ENCODE measurements at places on chromosomes 7 and 10.

- no peak for DNase-seq
These were observed 961.4 kb upstream of the ZNF722 start for GRCh38 chr7:63037242-63037641.

GRCh38 chr7:129468547-129468946 is 33.8 kb upstream of the SMKR1 start:
- no peak for DNase-seq

DNA sequence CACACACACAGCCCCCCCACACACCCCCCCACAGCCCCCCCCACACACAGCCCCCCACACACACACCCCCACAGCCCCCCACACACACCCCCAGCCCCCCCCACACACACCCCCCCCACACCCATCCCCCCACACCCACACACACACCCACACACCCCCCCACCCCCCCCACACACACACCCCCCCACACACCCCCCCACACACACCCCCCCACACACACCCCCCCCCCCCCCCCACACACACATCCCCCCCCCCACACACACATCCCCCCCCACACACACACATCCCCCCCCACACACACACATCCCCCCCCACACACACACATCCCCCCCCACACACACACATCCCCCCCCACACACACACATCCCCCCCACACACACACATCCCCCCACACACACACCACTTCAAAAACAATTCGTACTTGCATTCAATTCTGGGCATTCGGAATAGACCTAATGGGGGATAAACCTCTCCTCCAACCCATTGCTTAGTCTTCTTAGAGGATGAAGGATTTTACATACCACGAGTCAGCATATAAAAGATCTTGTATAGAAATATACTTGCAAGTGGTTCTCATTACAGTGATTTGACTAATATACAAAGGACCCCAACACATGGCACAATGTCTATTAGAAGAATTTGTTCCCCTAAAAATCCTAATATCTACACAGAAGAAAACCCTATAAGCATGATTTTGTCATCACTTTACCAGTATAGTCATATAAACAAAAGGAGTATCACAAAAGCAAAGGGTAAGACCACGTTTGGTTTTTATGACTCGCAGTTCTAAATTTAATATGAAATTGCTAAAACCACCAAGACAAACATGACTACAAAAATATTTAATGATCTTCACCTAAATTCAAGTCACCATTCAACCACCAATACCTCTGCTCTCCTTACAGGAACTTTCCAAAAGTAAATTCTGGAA is 80.9 kb downstream of the DIP2C start:
- no peak for DNase-seq

DNA sequence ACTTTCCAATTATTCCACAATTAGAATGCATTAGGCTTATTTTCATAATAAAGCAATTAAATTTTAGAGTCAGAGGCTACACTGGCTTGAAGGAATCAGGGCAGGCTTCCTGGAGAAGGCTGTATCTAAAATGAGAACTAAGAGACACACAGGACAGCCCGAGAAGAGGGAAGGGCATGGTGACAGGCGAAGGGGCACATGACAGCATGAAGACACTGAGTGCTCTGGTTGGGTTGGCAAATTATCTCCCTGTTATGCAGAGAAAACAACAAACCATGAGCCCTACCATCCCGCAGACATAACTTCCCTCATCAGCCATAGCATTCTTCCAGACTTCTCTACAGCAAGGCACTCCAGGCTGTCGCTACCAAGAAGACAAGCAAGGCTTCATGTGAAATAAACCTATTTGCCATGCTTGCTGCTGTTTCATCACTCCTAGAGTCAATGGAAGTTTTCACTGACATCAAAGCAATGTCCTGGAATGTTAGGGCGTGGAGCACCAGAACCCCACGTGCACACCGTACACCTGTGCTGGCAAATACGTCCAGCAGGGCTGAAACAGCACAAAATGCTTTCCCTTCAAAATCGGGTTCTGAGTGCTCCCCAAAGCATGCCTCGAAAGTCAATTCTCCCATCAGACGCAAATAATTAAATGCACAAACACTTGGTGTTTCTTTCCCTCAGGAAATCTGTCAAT is 21.3 kb downstream of the VOPP1 start:
- no peak for DNase-seq

- DNase-seq: no peak
These were observed 51.7 kb downstream of the EBF3 start for GRCh38 chr10:129912166-129912917.

GRCh38 chr7:133652547-133652946 is 399.7 kb downstream of the EXOC4 start:
- no peak for DNase-seq

DNA sequence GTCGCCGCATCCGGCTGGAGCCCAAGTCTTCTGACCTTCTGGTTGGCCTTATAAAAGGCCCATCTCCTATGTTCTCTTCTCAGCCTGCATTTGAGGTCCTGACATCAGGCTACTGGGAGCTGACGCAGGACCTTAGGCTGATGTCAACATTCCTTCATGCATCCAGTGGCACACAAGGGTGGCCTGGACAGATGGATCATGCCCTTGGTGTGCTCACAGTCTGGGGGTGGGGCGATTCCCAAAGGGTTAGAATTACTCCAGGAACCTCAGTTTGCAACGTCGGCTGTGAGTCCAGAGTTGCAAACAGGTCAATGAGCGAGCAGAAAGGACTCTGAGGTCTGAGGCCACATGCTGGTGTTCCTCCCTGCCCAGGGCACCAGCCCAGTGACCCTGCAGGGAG is 8.2 kb upstream of the CLIP2 start:
- no peak for DNase-seq

- DNase-seq: no peak
These were observed 1.7 kb upstream of the CYP2C9 start for GRCh38 chr10:94936721-94937120.

DNA sequence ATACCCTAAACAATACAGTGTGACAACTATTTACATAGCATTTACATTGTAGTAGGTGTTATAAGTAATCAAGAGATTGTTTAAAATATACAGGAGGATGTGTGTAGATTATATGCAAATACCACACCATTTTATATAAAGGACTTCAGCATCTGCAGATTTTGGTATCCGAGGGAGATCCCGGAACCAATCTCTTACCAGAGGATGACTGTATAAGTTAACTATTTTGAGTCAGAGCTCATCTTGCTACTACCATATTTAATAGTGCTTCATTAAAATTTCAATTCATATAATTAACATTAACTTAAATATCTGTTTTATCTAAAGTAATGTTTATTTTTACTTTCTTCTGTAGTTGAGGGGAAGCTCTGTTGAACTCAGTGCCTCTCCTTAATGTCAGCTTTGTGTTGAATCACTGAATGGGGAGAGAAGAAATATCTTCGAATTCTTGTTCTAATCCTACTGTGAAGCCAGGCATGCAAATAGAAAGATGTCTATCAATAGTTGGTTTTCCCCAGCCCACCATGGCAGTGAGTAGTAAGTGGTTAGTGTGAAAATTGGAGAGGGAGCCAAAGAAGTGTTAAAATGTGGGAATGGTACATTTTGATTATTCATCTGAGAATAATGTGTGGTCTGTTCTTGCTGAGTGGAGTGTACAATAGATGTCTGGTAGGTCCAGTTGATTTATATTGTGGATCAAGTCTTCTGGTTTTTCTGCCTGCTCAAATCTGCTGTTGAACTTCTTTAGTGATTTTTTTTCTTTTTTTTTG is 90.1 kb upstream of the CYP26C1 start:
- no peak for DNase-seq

DNA sequence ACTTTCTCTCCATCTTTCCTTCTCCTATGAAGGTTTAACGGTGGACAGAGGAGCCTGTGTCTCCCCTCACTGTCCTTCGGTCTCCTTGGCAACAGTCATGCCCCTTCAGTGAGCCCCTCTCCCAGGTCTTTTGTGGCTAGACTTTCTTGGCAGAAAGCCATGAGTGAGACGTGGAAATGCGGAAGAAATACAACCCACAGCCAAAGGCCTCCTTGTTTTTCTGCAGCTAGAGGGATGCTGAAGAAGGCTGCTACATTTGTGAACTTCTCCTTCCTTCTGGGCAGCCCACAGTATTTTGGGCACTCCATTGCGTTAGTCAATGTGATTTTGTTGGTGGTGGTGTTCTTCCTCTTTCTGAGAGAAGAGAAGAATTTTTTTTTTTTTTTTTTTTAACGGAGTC is 333.7 kb upstream of the PODXL start:
- DNase-seq: no peak

DNA sequence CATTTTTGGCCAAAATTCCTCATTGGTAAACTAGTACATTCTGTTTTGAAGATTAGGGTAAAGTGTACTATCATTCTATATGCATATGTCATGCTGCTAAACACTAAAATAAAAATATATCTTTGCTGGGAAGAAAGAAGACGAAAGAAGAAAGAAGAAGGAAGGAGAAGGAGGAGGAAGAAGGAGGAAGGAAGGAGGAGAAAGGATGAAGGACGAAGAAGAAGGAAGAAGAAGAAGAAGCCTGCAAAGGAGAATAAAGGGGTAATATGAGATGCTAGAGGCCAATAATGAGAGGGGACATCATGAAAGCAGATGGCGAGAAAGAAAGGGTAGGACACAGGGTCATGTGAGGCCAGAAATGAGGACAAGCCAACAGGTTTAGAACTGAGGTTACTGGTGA is 8.0 kb downstream of the SLC25A13 start:
- DNase-seq: no peak

GRCh38 chr7:27901028-27901760 is 161.2 kb downstream of the TAX1BP1 start:
- peak; percentile 33 for DNase-seq

- no peak for DNase-seq
These were observed 18.4 kb downstream of the C7orf57 start for GRCh38 chr7:48053736-48054135.

DNA sequence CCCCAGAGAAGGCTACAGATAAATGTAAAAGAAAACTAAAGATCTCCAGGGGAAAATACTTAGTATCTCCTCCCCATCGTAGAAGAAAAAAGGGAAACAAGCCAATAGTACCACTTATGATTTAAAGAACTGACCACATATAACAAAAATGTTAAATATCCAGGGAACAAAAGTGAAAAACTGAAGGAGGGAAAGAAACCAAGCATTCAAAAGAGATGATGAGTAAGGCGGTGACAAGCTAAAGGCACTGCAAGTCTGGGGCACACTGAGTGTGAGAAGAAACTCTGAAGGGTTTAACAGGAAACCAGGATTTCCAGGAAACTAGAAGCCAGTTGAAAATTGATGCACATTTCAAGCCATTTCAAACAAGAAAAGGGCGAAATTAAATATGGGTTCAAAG is 226.3 kb downstream of the AHR start:
- DNase-seq: no peak

- DNase-seq: no peak
These were observed 16.9 kb upstream of the ZNF777 start for GRCh38 chr7:149477494-149478443.

DNA sequence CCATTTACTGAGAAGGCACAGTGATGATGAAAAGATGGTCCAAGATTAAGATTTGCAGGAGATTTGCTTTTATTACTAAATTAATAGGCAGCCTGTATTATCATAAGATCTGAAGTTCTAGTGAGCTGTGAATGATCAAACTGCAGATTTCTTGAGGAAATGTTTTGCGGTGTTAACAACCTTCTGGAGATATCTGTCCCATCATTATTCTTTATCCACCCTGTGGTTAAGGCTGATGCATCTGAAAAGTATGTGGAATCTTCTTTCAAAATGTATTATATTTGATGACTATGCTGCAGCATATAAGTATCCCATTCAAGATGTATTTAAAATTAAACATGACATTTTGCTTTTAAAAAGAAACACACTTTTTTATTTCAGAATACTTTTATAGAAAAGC is 150.3 kb downstream of the POLR1F start:
- peak; percentile 6 for DNase-seq

GRCh38 chr10:95300022-95300539 is 9.3 kb upstream of the PDLIM1 start:
- DNase-seq: no peak

DNA sequence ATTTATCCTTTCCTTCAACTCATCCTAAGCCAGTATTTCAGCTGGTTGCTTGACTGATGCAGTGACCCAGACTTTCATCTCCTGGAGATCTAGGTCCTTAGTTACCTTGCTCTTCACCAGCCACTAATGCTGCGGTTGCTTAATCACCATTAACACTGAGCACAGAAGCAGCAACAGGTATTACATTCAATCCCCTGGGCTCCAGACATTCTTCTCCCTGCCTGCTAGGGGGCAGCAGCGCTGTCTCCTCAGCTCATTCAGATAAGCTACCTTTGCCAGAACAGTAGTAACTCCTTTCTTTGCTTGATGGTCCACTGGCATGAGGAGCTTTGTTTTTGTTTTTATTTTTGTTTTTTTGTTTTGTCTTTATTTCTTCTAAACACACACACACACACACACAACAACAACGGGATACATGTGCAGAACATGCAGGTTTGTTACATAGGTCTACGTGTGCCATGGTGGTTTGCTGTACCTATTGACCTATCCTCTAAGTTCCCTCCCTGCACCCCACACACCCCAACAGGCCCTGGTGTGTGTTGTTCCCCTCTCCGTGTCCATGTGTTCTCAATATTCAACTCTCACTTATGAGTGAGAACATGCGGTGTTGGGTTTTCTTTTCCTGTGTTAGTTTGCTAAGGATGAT is 1043.2 kb upstream of the C7orf33 start:
- DNase-seq: no peak

GRCh38 chr7:155597753-155598140 is 46.7 kb upstream of the RBM33 start:
- no peak for DNase-seq

GRCh38 chr10:22666287-22667092 is 47.9 kb downstream of the PIP4K2A start:
- DNase-seq: no peak

DNA sequence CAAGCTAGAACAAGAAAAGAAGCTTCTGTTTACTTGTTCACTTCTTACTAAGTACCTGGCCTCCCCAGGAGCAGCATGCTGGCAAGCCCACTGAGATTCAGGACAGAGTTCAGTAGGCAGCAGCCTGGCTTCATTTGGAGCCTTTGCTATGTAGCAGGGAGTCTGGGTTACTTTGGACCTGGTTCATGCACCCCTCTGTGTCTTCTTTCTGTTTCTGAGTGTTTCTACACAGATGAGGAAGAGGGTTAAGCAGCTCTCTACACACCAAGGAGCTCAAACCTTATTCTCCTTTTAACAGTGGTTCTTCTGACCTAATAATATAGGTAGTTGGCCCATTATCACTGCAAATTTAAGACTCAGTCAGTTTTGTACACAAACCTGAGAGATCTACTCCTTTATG is 152.9 kb downstream of the ARID5B start:
- DNase-seq: no peak

- no peak for DNase-seq
These were observed 244.5 kb downstream of the GATA3 start for GRCh38 chr10:8298896-8299570.
